Effector memory CD4-positive, alpha-beta T cell (primary cell): ENCODE measurements at places on chromosomes 4 and X.

GRCh38 chrX:54030329-54030728 is 13.9 kb downstream of the PHF8 start:
- H3K4me1 ChIP-seq = no peaks in the 10 kb centered on the region
- H3K27me3 ChIP-seq = no peaks in the 10 kb centered on the region
- peaks cover 28% of the 10 kb centered on the region for H3K36me3 ChIP-seq
- DNase-seq = no peak

DNA sequence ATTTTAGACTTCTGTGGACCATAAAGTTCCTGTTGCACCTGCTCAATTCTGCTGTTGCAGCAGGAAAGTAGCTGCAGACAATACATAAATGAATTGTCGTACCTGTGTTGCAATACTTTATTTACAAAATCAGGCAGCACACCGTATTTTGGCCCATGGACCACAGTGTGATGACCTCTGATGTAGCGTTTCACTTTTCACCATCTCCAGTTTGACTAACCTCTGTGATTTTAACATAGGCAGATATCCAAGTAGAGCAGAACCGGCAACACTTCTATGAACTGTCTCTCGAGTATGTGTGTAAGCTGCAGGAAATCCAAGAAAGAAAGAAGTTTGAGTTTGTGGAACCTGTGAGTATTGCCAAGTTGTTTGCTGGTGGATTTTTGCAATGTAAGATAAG is 132.7 kb downstream of the ARHGAP10 start:
- H3K4me1 ChIP-seq = no peaks in the 10 kb centered on the region
- H3K36me3 ChIP-seq = no peaks in the 10 kb centered on the region
- H3K27me3 ChIP-seq = no peaks in the 10 kb centered on the region
- H3K4me3 ChIP-seq = no peak overlapping the region
- H3K27ac ChIP-seq = no peak overlapping the region
- DNase-seq = no peak

DNA sequence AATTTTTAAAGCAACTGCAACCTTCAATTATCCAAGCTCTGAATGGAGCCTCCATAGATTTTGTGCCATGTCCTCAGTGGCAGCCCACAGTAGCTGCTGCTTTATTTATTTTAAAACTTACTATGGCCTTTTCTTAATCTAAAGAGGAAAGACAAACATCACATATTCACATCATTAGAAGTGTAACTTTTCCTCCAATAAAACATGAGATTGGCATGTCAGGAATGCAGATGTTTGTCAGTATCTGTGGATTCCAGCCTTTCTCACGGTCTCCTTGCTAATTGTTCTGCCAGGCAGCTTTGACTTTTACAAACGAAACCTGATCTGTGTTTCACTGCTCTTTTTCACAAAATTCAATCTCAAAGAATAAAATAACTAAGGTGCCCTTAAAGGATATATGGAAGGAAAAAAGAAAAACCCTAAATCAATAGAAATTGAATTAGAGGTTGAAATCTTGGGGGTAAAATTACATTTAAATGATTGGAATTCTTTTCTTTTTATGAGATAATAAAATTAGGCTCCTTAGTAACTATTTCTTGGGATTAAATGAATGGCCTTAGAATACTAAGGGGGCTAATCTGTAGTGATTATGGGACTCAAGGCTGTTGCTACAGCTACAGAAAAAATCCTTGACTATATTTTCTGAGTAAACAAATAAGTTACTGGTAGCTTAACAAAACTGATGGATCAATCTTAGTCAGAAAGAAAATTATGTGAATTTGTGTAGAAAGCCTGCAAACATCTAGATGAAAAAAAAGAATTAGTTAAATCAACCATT is 151.3 kb downstream of the RTL9 start:
- H3K27me3 ChIP-seq = no peaks in the 10 kb centered on the region
- H3K4me1 ChIP-seq = no peaks in the 10 kb centered on the region
- H3K27ac ChIP-seq = no peak overlapping the region
- H3K36me3 ChIP-seq = no peaks in the 10 kb centered on the region

DNA sequence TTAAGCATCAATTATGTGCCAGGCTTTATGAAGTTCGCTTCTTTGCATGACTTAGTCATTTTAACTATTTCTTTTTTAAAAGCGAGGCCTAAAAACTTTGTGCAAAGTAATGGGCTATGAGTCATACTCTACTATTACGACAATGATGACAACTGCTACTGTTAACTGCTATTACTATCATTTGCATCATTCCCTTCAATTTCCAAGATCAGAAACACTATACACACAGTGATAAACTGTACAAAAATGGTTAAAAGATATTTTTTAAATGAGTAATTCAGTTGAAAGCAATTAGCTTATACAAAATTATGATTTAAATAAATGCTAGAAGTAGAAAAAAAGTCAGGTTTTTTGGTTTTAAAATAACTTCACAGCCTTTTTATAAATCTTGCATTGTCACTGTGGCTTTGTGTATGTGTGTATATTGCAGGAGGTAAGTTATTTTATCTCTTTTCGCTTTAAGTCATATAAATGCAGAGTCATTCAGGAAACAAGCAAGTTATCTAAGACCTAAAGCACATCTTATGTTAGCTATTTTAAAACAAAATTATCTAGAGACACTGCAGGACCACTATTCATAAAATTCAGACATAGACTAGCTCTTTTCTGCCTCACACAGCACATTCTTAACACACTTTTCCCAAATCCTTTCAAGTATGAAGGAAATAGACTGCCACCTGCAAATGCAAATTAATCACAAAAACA is 18.5 kb upstream of the CXCL3 start:
- no peaks in the 10 kb centered on the region for H3K36me3 ChIP-seq
- H3K4me3 ChIP-seq = no peak overlapping the region
- no peaks in the 10 kb centered on the region for H3K27me3 ChIP-seq
- no peaks in the 10 kb centered on the region for H3K4me1 ChIP-seq

GRCh38 chr4:156638925-156639605 is 332.5 kb downstream of the PDGFC start:
- H3K4me3 ChIP-seq = no peak overlapping the region
- H3K4me1 ChIP-seq = no peaks in the 10 kb centered on the region
- no peak overlapping the region for H3K27ac ChIP-seq
- H3K27me3 ChIP-seq = no peaks in the 10 kb centered on the region
